T-helper 2 cell treated with Interferon-gamma antibody and Interleukin-4, amounts not matched to agents 5 μg/mL and 100 μg/mL, for 36 hours (primary cell): ENCODE measurements at places on chromosomes 12 and 14.

DNA sequence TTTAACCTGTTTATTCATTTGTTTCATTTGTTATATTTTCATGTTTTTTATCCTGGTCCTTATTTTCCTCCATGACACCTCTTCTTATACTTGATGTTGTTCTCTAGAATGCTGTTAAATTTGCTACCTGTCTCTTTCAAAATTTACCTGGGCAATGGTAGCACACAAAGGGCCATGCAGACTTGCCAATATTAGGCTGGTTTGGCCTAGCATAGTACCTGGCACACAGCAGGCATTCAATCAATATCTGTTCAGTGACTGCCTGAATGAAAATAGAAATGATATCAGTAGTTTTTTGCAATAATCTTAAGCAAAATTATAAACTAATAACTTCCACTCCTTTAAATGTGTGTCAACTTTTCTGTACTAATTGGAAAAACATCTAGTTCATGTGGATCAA is 325.1 kb downstream of the APAF1 start:
- no peak for DNase-seq

GRCh38 chr12:119672194-119672593 is 4.3 kb downstream of the PRKAB1 start:
- no peak for DNase-seq

DNA sequence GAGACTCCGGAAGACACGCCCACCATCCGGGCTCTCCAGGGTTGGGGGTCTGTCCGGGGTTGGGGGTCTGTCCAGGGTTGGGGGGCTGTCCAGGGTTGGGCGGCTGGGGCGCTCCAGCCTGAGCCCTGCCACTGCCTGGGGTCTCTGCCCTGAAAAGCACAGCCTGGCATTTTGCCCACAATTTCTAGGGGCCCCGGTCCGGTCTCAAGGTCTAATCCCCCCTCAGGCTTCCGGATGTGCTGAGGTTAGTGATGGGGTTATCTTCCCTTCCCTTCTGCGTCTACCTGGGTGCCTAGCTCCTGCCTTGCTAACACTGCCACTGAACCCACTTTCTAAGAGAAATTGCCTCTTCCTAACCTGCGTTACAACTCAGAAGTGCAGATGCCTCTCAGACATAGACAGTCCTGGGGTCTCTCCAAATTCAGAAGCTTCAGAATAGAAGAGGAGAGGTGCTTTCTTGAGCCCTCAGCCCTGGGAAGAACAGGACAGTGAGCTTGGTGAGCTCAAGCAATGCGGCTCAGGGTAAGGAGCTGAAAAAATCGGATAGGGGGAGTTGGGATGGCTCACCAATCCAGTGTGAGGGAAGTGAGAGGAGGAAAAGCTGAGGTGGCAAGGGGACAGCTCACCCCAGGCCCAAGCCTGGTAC is 5.7 kb downstream of the LHX5 start:
- DNase-seq, result no peak

DNA sequence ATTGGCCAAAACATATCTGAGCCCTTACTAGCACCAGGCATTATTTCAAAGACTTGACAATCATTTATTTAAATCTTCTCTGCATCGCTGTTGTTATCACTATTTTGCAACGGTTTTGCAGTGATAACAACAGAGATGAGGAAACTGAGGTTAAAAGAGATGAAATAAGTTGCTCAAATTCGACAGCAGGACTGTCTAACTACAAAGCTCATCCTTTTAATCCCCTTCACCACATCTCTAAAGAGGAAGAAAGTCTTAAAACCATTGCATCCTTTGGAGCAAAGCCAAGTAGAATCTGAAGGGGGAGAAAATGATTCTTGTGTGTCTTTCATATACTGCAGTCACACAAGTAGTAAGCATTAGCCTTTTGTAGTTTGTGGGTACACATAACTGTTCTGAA is 14.8 kb upstream of the ETNK1 start:
- no peak for DNase-seq

GRCh38 chr12:10097521-10097920 is 1.3 kb downstream of the CLEC1A start:
- DNase-seq, result no peak

- DNase-seq, result no peak
These were observed 146.1 kb downstream of the SSPN start for GRCh38 chr12:26341491-26341890.
